ENCODE measurements at places on chromosomes 4 and X.
A peak's percentile ranks its signal among the peaks of the same experiment; 100 is the strongest.

- DNase-seq = peak; percentile 55
Observed at GRCh38 chr4:121189326-121190215, 25.4 kb upstream of the TNIP3 start.

DNA sequence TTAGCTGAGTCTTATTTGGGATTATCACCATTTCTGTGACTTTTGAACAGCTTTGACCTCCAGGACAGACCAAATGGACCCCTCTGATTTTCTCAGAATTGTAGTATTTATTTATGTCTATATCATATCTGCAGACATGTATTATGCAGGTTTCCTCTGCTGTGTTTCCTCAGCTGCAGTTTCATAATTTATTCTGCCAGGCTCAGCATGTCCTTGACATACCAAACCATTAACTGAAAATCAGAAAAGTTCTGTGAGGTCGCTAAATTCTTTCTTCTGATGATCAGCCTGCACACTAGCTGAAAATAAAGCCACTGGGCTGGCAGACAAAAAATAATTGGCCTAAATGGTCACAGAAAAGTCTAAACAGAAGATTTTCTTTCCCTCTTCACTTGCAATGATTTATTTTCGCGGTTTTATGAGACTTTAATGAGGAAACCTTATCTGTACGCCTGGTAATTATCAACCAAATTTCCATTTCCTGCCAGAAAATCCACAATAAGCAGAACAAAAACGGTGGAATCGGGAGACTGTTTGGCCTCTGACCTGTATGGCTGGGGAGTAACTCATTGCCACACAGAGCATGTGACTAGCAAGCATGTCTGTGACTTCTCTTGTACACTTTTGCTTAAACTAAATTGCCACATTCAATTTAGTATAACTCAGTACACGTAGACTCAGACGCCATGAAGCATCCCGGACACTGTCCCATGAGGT, 150.9 kb downstream of the ENPP6 start:
- DNase-seq = no peak

DNA sequence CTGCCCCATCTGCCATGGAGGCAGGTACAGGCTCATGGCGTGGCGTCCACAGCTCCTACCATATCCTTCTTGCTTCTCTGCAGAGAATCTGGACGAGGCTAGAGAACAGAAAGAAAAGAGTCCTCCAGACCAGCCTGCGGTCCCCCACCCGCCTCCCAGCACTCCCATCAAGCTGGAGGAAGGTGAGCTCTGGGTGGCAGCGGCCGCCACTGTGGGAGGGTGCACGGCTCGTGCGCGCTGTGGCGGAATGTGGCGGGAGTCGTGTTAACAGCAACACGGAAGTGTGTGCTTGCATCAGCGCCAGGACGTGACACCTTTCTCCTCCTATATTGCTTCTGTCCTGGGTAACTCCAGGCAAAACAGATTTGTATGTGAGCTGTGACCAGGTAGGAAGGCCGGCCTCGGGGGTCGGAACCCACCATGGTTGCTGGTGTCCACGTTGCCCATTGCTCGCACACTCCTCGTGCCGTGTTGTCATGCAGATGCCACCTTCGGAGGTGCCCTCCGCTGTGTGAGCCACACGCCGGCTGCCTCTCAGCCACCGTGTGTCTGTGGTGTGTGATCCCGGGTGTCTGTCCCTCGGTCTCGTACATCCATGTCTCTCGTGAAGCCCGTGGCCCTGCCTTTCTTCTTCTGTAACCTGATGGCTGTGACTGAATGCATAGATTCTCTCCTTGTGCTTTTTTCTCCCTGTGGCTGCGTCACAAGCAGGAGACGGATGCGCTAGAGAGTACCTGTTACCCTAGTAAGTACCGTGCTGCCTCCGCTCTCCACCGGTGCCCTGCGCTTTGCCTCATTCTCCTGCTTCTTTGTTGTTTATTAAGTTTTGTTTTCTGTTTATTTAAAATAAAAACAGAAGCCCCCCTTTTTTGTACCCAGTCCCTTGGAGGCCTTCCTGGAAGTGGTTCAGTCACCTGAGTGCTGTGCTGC, 37.0 kb downstream of the NOP14 start:
- DNase-seq = no peak

DNA sequence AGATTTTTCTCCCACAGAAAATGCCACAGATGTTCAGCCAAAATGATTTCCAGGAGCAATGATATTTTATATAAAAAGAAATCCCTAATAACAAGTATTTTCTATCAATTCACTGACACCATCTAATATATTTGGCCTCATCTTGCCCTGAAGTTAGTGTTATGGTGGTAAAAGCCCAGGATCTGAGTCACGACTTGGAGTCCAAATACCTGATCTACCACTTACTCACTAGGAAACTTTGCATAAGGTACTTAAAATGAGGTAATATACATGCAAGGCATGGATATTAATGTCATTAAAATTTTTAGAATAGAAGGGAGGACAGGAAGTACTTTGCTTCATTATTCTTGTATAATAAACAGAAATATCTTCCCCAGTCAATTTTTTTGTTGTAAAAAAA, 16.3 kb downstream of the PPP3CA start:
- DNase-seq = no peak

GRCh38 chr4:158814636-158815330, 46.0 kb downstream of the FNIP2 start:
- no peak for DNase-seq

GRCh38 chr4:165458471-165458870, 79.7 kb downstream of the CPE start:
- DNase-seq = no peak

DNA sequence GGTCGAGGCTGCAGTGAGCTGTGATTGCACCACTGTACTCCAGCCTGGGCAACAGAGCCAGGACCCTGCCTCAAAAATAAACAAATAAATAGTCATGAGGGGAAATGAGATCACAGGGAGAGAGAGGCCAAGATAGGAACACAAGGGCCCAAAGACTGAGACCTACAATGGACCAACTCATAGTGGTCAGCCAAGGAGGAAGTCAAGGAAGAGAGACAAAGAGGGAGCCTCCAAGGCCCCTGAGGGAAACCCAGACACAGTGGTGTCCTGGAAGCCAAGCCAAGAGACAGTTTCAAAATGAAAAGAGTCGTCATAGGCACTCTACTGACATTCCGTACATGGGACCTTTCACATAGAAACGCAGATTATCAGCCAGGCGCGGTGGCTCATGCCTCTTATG, 153.3 kb downstream of the BCOR start:
- no peak for DNase-seq

GRCh38 chrX:40207626-40208025, 109.9 kb upstream of the BCOR start:
- DNase-seq = no peak

DNA sequence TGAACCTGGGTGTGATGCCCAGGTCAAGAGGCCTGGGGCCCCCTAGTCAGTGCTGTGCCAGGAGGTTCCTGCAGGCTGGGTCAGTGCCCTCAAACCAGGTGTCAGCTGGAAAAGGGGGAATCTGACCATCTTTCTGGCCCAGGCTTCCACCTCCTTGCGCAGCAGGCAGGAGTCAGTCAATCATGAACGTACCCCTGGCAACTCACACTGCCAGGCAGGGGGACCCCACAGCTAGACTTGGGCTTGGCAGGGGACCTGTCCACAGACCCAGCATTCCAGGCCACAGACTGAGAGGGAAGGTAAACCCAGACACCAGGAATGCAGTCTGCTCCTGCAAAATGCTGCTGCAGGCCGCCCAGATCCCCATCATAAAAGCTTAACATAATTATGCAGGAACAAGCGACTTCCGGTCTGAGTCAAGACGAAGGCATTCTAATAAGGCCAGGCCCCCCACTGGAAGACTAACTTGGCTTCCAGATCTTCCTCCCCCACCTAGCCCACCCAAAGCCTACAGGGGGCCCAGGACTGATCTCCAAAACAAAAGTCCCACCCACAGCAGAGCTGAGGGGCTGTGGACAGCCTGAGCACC, 156.3 kb downstream of the BCOR start:
- DNase-seq = no peak

- no peak for DNase-seq
Observed at GRCh38 chr4:143215873-143216272, 31.2 kb downstream of the USP38 start.

- no peak for DNase-seq
Observed at GRCh38 chrX:69535661-69536060, 31.5 kb downstream of the NALF2 start.

DNA sequence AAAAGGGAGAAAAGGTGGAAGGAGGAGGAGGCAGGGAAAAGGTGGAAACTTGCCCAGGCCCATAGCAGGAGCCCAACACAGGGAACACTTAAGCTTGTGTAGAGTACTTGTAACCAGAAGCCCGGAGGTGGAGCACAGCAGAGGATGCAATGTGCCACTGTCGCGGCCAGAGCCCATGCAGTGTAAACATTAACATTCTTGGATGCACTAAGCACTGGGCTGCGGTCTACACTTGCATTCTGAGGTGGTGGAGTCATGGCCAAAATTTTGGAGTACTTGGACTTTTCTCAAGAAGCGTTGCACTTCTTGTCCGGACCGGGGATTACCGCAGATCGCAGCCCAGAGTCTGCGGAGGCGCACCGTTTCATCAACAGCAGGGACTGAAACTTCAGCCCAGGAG, 4.5 kb upstream of the RHOXF1 start:
- DNase-seq = no peak

DNA sequence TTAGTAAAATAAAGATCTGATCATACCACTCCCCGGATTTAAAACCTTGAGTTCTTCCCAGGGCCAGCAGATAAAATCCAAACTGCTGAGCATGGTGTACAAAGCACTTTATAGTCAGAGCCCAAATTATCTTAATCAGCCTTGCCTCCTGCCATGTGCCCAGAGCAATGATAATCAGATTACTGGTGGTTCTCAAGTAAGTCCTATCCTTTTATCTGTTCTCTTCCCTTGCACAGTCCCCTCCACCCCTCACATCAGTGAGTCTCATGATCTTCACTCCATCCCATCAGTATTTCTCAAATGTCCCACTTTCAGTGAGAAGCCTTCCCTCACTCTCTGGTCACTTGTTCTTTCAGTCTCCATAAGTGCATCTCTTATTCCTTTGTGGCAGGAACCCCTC, 22.7 kb downstream of the INTS6L start:
- DNase-seq = no peak

DNA sequence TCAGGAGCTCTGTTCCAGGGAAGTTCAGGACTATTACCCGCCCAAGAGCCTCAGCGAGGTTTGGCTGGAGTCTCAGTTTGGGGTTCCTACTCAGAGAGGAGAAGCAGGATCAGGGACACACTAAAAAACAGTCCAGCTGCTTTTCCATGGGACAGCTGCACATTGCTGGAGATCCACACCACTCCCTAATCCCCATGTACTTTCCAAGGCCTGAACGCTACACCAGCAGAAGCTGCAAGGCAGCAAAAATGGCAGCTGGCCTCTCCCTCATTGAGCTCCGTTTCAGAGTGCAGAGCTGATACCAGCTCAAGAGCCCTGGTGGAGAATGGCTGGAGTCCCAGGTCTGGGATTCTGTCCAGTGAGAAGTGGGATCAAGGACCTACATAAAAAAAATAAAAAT, 551.2 kb upstream of the PABPC5 start:
- no peak for DNase-seq

GRCh38 chr4:150248181-150248580, 169.9 kb downstream of the DCLK2 start:
- DNase-seq = no peak

GRCh38 chr4:185305979-185306442, 89.7 kb downstream of the LRP2BP start:
- DNase-seq = no peak

GRCh38 chr4:154424810-154425484, 66.7 kb downstream of the DCHS2 start:
- no peak for DNase-seq

GRCh38 chr4:36388710-36389109, 107.3 kb downstream of the DTHD1 start:
- no peak for DNase-seq

DNA sequence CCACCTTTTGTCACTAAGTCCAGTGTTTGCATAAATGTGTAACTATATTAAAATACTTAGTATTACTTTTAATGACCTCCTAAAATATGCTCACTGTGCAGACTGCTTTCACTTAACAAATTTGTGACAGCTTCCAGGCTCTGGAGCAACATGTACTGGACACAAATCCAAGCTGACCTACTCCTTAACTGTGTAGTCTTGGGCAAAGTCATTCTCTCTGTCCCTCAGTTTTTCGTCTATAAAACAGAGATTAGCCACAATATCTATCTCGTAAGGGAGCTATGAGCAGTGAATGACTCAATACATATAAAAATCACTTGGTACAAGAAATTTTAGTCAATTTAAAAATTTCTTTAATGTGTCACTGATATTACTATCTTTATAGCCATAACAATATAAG, 20.4 kb upstream of the RAB40A start:
- DNase-seq = no peak

- no peak for DNase-seq
Observed at GRCh38 chr4:174717828-174718227, 111.2 kb downstream of the GLRA3 start.

- DNase-seq = no peak
Observed at GRCh38 chr4:38169524-38169923, 209.3 kb downstream of the PTTG2 start.

DNA sequence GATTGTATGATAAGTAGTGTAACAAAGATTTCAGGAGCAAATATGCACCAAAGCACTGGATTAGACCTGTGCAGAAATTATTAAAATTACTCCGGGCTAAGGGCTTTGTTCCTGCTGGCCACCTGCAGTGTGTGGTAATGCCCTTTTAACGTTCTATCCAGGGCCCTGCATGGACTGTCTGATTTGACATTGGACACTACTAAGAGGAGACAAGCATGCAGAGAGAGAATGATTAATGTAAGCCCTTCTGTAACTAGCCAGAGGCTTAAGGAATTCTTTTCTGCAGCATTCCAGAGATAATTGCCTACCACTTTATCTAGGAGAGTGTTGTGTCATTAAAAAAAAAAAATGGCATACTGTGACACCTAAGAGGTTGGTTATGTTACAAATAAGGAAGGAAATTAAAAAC, 117.0 kb downstream of the PCDH7 start:
- DNase-seq = no peak

GRCh38 chrX:149453906-149454822, 50.9 kb downstream of the IDS start:
- DNase-seq = no peak

DNA sequence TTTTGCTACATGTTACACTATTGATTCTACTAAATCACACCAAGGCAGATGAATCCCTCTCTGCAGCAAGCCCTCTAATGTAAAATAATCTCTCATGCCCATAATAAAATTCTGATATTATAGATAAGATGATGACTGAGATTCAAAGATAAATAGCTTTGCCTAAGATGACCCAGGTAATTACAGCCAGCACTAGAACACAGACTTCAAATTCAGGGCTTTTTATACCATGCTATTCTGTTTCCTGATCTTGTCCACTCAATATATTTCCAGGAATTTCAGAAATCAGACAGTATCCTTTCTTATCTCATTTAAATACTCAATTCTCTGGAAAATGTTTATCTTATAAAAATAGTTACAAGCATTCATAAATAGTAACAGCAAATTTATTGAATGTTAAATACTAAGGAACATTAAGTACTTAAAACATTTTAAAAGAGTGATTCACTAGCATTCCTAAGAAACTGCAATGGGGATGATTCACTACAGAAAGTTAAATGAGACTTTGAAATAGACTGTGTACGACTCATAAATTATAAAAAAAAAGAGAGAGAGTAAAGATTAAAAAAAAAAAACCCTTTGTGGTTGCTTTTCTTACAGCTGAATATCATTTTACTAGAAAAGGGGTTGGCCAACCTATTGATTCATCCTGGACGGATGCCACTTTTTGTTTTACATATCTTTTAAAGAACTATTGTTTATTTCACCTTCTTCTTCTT, 45.8 kb upstream of the IL21 start:
- no peak for DNase-seq

All from Kasumi-1 (cell line).